ENCODE measurements at places on chromosomes 16 and 17.

- DNase-seq = peak; percentile 45
These were observed 829 bp downstream of the PITPNM3 start for GRCh38 chr17:6555331-6556120.

DNA sequence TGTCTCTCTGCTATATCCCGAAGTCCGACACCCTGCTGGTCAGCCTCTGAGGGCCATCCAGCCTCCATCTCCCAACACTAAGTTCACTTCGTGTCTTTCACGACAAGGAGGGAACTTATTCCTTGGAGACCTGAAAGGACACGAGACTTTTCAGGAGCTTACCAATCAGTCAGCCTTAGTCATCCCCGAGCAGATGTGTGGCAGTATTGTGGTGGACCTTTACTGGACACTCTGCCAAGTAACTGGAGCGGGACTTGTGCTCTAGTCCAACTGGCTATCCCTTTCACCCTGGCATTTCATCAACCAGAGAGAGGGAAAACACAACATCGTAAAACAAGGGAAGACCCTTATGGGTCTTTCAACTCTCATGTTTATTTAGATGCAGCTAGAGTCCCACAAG is 87.1 kb downstream of the EMP2 start:
- DNase-seq = no peak

GRCh38 chr16:48250520-48251278 is 3.4 kb upstream of the ABCC11 start:
- DNase-seq = no peak

DNA sequence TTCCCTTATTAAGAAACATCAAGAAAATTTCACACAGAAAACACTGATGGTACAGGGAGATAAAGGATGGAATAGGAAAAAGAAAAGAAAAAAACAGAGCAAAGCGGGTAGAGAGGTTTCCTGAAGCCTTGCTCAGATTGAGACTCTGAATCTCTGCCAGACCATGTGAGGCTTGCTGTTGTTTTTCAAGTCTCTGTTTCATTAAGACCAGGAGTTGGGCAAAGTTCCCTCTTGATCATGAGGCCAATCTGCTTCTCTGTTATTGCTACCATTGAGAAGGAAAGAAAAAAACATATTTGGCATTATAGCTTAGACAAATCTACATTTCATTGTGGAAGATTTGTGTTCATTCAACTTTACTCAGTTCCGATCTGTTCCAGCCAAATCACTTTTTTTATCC is 201.6 kb upstream of the SOX9 start:
- no peak for DNase-seq

GRCh38 chr17:19424934-19425868 is 14.2 kb downstream of the RNF112 start:
- no peak for DNase-seq

DNA sequence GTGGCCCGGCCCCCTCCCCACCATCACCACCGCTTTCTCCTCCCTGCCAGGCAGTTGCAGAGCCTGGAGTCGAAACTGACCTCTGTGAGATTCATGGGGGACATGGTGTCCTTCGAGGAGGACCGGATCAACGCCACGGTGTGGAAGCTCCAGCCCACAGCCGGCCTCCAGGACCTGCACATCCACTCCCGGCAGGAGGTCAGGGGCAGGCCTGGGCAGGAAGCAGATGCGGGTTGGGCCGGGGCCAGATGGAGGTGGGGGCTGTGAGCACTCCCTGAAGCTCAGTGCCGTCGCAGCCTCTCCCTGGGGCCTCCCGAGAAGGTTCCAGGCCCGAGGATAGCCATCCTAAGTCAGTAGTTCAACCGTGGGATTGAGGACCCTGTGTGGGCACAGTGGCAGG is 14.2 kb upstream of the ADGRG3 start:
- no peak for DNase-seq

DNA sequence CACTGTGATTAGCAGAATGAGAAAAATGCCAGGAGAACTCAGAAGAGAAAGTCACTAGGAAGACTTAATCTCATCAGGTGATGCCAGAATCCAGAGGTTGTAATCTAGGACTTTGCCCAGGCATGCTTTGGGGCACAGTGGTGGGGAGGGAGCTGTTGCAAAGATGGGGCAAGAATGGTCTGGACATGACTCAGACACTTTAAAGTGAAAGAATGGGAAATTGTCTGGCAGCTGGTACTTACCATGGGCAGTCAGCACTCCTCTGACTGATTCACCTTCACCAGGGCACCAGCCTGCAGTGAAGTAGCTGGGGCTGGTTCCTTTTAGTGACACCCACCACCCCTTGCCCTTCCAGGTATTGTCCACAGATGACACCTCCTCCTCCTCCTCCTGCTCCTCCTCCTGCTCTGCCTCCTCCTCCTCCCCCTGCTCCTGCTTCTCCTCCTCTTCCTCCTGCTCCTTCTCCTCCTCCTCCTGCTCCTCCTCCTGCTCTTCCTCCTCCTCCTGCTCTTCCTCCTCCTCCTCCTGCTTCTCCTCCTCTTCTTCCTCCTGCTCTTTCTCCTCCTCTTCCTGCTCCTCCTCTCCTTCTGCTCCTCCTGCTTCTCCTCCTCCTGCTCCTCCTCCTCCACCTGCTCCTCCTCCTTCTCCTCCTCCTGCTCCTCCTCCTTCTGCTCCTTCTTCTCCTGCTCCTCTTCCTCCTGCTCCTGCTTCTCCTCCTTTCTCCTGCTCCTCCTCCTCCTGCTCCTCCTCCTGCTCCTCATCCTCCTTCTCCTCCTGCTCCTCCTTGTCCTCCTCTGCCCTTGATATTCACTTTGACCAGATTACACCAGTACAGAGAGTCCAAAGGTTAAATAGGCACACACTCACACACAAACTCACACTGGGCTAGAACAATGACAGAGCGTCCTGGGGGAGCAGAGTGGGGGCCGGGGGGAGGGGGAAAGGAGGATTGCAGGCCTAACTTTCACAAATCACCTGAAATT is at the start of gene CHD9NB:
CHD9NB (minus strand) TSS at position 379 of the 983 bp plus-strand sequence. CDS start 8,739 bp downstream, outside the sequence.
- DNase-seq = peak; percentile 81

- no peak for DNase-seq
These were observed 20.7 kb upstream of the OSGIN1 start for GRCh38 chr16:83932304-83932703.

DNA sequence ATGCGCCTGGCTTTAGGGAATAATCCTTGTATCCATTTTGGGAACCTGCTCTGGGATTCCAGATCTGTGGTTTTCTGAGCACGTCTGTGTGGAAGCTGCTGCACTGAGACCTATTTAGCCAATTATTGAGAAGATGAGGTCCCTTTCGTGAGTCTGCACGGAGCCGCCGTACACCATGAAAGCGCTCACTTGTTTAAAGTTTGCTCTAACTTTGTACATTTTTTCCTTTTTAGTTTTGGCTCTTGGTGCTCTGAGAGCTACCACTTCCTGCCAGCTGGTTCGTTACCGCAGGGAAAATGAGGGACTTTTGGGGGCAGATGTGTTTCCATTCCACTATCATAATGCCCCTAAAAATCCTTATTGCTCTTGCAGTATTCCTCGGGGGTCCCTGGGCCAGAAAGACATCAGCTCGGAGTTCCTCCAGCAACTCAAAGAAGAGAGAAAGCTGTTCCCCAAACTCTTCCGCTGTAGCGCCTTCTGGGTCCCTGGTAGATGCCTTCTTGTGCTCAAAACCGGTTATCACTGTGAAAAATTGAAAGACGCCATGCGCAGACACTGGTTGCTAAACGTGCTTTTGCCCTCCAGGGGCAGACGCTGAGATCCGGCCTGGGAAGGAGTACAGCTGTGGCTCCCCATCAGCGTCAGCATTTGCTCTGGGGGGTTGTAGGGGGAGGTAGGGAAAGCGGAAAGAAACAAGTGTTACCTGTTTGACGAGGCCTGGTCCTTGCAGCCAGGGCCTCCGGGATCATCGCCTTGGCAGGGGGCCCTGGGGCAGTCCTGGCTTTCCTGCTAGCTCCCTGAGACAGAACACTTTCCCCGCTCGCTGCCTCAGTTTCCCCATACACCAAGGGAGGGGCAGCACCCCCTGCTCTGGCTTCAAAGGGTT is 238.1 kb downstream of the MRTFB start:
- DNase-seq = no peak

DNA sequence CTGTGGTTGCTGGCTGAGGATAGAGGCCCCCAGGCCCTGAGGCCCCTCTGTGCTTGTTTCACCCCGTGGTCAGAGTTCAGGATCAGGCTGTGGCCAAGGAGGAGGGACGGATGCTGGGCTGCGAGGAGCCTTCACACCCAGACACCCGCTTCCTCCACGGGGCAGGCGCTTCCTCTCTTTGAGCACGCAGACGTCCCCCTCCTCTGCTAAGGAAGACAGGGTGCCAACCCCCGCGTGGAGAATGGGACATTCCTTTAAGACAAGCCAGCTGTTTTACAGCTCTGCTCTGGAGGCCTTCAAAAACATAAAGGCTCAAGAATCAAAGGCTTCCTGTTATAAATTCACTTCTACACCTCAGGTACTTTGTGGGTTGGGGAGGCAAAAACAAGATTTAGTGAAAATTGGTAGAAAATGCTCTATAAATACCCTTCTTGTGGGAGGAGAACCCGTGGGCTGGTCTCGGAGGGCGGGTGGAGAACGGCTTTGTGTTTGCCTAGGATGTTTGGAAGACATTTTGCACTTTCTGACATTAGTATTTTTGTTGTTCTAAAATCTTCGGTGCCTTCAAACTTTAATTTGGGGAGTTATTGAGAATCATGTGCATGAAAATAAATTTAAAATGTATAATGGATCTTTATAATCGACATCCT is 60.8 kb upstream of the FOXF1 start:
- no peak for DNase-seq

GRCh38 chr17:29433541-29433940 is 43.4 kb downstream of the TAOK1 start:
- no peak for DNase-seq

- DNase-seq = no peak
These were observed 5.5 kb upstream of the ACSF2 start for GRCh38 chr17:50420419-50421112.

GRCh38 chr17:57762452-57763395 is 17.6 kb upstream of the CCDC182 start:
- DNase-seq = no peak

DNA sequence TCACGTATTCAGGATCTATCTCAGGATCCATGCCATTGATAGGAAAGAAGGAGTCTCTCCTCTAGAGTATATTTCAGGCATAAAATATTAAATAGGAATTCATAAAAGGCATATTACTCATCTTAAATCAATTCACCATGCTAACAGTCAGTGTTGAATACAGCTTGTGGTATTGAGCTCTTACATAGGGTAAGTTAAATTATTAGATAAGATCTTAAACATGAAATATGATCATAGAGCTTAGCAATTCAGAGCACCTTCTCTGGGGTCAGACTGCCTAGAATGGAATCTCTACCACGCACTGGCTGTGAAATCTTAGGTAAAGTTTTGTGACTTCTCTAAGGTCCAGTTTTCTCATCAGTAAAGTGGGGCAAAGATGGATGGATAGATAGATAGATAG is 20.7 kb downstream of the MARCHF10 start:
- DNase-seq = no peak

- no peak for DNase-seq
These were observed 177.7 kb upstream of the SALL1 start for GRCh38 chr16:51328733-51329132.

GRCh38 chr17:72110942-72111318 is 9.9 kb upstream of the SOX9 start:
- no peak for DNase-seq

DNA sequence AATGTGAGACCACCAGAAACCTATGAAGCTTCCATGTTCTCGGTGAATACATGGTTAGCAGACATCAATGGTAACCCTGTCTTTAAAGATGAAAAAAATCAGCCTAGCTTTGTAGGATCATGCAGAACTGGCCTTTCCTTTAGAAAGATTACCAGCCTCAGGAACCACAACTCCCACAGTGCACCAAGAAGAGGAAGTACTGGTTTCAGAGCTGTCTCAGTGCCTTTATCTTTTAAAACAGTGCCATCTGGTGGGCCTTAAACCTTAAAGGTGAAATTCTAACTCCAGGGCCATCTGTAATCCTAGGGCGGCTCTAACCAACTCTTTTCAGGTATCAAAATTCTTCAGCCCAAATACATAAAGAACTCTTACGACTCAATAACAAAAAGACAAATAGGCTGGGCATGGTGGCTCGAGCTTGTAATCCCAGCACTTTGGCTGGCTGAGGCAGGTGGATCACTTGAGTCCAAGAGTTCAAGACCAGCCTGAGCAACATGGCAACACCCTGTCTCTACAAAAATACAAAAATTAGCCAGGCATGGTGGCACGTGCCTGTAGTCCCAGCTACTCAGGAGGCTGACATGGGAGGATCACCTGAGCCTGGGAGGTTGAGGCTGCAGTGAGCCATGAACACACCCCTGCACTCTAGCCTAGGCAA is 5.4 kb downstream of the ATPAF2 start:
- peak; percentile 81 for DNase-seq

GRCh38 chr16:84334058-84334457 is 34.3 kb upstream of the ATP2C2 start:
- no peak for DNase-seq

DNA sequence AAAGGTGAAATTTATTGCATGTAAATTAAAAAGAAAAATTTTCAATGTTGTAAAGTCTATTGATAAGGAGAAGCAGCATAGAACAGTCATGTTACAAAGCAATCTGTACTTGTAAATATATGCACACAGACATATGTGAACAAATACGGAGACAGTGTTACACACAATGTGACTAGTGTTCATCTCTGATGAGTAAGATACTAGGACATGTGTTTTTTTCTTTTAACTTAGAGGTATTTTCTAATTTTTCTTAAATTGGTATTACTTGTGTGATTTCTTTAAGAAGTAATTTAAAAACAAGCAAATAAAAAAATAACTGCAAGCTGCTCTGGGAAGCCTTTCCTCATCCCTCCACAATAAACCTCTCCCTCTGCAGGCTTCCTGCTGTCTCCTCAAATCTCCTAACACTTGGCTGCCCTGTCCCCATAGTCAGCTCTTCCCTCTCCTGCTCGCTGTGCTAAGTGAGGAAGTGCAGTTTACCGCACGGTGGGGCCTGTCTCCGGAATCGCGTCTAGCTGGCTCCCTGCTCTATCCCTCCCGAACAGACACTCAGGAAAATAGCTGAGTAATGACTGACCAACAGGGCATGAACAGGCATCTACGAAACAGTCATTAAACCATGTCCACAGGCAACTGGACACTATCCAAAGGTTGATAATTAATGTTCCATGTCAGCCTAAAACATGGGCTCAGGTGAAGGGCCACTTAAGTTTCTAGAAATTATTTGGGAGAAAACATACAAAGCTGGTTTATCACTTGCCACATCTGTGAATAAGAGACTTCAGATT is 35.9 kb downstream of the CMTM4 start:
- DNase-seq = peak; percentile 67

GRCh38 chr17:59355030-59355701 is 23.7 kb downstream of the YPEL2 start:
- no peak for DNase-seq

DNA sequence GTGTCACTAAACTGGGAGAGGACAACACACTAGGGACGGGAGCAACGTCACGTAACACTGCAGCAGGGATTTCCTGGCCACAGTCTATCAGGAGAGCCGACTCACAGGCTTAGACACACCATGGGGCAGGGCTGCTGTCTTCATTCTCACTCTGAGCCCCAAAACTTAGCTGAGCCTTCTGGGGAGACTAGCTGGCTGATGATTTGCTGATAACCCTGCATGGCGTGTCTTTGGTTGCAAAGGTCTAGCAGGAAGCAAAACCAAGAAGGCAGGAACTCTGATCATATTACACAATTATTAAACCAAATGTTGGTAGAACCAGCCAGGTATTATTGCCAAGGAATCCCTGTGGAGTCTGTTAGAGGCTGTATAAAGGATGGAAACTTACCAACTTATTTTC is 345.0 kb downstream of the SLC39A11 start:
- no peak for DNase-seq
